ENCODE measurements at places on chromosomes 2 and 18.
A peak's percentile ranks its signal among the peaks of the same experiment; 100 is the strongest.

- peak; percentile 78 for DNase-seq
Measured at GRCh38 chr2:236711440-236711839, 141.8 kb downstream of the ACKR3 start.

DNA sequence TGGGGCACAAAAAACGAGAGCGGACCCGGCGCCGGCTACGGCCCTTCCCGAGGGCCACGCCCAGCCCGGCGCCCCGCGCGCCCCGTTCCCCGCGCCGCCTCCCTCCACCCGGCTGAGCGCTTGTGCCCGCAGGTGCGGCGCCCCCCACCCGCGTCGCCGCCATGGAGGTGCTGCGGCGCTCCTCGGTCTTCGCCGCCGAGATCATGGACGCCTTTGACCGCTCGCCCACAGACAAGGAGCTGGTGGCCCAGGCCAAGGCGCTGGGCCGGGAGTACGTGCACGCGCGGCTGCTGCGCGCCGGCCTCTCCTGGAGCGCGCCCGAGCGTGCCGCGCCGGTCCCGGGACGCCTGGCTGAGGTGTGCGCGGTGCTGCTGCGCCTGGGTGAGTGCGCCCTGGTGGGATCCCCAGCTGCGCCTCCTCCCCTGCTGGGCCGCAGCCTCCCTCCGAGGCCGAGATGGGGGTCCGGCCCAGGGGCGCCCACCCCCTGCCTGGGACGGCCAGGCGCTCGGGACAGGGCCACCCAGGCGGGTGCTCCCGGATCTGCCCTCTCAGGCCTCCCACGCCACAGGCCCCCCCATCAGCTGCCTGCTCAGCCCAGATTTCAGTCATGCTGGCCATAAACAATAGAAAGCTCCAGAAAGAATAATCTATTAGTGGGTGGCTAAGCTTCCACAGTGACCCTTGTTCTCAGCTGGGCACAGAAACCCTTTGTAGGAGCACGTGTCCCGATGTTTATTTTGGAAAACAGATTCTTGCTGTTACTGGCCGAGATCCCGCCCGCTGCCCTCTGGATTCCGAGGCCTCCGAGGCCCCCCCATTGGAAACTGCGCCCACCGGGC is 997 bp downstream of the BOK start:
- peak; percentile 42 for DNase-seq

DNA sequence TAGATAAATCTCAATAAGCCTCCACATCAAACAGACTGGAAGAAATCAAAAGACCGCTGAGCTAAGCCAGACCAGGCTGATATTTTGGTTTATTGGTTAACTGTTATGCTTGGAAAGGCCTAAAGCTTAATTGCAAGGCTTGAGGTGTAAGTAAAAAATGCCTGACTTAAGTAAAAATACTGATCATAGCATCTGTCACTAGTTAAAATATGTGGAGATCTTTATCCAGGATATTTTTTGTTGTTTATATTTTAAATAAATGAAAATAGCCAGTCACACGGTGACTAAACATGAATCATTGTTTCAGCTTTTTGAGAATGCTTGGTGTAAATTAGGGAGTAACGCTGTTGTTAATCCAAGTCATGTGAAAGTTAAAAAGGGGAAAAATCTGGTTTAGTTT is 127.9 kb downstream of the THADA start:
- peak; percentile 77 for DNase-seq

GRCh38 chr18:70709144-70709543 is 420.3 kb downstream of the SOCS6 start:
- no peak for DNase-seq

DNA sequence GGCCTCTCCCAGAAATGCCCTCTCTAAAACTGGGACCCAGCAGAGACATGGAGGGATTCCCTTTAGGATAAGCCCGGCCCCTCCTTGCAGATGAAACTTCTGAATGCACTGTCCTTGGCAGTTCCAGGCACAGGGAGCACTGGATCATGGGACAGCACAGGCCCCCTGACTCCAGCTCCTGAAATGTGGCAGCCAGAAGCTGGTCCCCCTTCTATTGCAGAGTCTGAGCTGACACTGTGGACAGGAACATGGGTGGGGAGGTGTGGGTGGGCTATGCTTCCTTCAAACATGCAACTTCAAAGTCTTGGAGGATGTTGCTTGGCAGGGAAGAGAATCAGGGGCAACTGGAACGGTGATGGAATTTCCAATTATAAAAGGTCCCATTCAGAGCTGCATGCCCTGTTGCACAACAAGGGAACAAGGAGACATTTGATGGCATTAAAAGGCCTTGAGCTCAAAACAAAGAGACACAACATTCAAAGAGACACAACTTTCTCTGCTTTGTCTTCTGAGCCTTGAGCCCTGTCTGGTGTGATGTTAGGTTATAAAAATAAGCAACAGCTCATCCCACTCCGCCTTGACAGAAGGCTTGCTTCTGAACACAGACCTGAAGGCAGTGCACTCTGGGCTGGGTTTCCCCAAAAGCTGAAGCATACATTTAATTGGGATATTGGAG is 239.0 kb downstream of the OSR1 start:
- DNase-seq = no peak

DNA sequence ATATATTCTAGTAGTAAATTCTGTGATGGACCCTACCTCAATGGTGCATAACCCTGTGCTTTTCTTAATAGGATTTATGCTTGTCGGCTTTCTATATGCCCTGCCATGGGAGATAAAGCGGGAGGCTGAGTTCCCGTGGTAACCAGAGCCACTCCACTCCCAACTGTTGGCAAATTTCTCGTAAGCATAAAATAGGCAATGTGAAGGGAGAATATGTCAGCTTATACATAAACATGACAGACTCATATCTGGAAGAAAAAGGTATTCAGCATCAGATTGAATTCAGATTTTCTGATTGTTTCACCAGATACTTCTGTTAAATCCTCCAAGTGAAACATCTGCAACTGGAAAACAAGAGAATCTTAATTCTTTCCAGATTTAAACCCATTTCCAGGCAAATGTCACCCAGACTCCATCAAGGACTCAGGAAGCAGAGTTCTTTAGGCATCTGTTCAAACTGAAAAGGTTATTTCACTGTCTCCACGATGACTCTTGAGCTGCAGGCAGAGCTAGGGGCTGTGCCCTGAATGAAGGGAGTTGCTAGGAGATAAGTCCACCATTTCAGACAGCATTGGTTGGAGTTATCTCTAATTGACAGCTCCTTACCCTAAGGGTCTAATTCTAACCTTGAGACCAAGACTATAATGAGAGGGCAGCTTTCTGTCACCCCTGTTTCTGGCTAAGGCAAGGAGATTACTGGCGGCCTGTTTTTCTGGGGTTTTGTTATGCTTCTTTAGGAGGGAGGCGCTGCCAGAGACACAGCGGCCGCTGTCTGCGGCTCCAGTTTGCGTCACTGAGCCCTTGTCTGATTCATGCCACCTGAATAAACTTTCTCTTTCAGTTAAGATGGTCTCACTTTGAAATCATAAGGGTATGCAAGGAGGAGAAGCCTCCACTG is 381.3 kb downstream of the SOX11 start:
- DNase-seq = no peak

- DNase-seq = peak; percentile 9
Measured at GRCh38 chr2:60337142-60337497, 216.3 kb downstream of the BCL11A start.

DNA sequence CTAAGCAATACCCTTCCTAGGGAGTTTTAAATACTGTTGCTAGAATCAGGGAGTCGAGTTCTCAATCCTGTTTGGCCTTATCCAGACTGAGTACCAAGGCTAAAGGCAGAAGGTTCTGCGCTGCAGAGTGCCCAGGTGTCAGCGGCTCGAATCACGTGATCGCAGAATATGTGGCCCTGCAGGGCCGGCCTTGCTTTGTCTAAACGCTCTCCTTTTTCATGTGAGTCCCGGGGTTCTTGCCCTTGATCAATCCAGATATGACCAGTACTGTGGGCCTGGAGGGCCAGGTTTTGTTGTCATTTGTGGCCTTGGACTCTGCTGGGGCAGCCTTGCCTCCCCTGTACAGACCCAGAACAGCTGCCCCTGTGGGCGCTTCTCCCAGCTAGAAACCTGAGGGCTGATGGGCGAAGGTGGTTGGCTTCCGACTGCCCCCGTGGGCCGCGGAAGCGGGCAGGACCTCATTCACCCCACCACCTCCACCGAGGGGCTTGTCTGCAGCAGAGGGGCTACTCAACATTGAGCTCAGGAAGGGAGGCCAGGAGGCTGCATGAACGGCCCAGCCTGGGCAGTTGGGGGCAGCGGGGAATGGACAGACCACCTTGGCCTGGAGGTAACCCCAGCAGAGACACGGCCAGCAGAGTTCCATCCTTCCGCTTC is 225.0 kb downstream of the ALPK2 start:
- no peak for DNase-seq

DNA sequence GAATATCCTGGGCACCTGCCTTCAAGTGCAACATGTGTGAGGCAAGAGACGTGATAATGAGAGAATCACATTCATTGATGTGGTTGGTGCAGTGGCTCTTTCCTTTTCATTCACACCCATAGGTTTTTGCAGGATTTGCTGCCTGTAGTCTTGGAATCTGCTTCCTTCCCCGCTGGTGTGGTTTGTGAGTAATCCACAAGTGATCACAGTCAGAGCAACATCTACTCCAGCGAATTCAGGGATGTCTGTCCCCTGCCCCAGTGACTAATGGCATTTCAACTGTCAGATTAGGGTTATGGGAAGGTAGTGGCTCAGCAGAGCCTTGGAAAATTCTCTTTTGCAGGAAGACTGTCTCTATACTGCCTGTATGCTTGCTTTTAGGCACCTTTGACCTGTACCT is 225.5 kb upstream of the RBMS1 start:
- peak; percentile 65 for DNase-seq

GRCh38 chr2:222806526-222807137 is 54.2 kb upstream of the ACSL3 start:
- DNase-seq = no peak

- no peak for DNase-seq
Measured at GRCh38 chr2:239818086-239818485, 207.1 kb downstream of the NDUFA10 start.

DNA sequence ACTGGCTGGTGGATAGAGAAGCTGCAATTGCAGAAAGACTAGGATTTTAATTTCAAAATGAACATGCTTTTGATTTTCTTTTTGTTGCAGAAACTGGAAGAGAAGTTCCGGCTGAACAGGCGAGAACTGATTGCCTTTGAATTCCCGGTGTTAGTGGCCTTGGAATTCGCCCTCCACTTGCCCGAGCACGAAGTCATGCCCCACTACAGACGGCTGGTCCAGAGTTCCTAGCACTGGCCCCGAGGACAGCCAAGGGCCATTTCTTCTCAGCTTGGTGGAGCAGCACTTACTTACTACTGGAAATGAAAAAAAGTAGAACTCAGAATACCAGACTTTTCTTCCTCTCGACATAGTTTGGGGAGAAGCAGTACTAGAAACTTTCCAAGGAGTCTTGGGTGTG is 121.9 kb downstream of the CABLES1 start:
- no peak for DNase-seq

DNA sequence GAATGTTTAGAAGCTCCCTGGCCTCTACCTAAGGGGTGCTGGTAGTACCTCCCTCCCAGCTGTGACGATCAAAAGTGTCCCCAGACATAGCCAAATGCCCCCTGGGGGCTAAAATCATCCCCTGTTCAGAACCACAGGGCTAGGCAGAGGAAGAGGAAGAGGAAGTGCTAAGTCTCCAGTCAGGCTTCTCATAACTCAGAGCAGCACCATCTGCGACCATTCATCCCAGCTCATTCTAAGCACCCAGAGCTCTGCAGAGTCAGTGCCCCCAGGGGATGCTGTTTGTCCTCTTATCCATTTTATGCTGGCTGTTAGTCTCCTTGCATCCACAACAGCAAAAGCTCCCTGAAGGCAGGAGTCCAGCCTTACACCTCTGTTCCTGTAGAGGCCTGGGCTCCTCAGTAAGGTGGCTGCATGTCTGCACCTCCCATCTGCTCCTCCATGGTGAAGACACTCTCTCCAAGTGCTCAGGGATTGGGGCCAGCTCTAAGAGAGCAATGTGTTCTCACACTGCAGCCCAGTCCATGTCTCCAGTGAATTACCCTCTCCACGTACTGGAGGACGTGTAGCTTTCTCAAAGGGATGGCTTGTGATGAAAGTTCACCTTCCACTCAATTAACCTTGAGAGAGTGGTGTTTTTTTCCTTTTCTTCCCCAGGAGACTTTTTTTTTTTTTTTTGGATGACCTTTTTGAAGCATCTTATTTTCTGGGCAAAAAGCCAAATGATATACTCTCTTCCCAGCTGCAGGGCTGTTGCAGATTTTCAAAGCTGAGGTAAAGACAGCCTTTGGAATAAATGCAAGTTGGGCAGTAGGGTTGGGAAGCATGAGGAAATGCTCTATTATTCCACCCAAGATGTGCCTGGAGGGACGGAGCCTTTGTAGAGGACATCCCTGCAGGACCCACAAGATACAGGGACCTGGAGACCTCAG is 158.9 kb upstream of the SLC14A2 start:
- no peak for DNase-seq

DNA sequence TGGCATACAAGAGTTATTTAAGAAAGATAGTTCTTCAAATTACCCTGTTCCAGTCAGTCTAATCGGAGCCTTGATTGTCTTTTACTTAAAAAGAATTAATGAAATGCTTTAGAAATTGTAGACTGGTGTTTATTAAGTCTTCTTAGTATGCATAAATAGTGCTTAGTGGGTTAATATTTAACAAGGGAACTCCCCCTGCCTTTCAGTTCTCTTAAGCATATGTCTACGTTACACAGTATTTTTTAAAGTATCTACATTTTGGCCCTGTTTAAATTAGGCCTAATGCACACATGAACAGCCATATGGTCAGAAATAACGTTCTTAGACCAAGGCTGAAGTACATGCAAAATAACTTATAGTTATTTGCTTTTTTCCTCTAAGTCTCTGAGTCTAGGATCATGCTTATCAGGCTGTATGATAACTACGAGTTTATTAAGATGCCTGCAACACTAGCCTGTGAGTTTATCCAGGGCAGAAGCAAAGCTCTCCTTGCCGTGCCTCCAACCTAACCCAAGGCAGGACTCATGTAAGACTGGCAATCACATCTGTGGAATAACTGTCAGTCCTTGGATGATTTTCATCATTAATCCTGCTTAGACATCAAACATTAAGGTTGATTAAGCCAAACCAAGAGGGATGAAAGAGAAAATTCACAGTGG is 6.7 kb downstream of the BCL2 start:
- no peak for DNase-seq

DNA sequence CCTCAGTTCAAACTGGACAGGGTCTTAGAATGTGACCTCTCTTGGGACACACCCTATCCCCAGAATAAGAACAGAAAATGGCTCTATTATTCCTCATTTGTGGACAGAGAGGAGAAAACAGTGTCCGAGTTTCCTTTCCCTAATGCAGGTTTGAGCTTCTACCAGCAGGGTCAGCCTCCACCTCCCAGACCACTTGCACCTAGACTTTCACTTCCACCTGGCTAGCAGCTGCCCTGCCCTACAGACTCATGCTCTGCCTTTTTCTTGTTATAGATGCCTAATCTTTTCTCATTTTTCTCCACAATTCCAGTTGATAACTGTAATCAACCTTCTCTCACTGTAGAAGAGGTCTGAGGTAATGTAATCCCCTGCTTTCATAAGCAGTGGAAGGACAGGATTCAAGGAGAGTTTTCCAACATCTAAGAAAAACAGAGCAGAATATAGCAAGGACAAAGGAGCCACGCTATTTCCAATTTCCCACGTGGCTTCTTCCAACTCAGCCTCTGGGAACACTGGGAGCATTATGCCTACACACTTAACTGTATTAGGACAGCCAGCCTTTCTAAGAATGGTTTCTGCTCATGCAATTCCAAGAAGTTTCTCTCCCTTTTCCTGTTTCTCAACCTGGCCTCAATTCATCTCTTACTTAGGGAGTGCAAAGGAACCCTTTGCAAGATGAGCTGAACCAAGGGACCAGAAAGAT is 239.8 kb downstream of the BCL11A start:
- DNase-seq = no peak

All from AG10803 (cell line).